ENCODE measurements at places on chromosomes 1 and 21.

DNA sequence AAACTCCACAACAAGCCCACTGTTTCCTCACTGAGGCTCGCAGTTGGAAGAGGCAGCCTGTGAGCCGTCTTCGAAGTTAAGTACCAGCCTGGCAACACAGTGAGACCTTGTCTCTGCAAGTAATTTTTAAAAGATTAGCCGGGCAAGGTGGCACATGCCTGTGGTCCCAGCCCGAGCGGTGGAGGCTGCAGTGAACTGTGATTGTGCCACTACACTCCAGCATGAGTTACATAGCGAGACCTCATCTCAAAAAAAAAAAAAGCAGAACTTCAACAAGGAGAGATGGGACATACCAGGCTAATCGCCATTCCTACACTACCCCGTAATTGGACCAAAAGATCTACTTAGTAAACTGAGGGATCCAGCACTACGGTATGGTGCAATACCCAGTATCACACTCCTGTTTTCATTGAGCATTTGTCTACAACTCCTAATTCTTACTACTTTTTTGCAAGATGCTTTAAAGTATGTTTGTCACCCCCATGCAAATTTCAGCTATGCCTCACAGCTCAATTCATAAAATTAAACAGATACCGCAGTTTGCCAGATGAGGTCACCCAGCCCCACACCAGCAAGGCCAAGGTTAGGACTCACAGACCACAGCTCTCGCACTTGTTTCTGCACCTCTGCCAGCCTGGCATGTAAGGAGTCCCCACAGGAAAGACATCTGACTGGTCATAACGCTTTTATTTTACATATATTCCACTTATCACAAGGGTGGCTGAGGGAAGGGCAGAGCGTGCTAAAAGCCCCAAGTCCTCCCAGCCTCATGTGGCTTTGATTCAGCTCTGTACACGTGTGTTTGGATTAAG, 21.0 kb downstream of the SDE2 start:
- DNase-seq, result no peak

DNA sequence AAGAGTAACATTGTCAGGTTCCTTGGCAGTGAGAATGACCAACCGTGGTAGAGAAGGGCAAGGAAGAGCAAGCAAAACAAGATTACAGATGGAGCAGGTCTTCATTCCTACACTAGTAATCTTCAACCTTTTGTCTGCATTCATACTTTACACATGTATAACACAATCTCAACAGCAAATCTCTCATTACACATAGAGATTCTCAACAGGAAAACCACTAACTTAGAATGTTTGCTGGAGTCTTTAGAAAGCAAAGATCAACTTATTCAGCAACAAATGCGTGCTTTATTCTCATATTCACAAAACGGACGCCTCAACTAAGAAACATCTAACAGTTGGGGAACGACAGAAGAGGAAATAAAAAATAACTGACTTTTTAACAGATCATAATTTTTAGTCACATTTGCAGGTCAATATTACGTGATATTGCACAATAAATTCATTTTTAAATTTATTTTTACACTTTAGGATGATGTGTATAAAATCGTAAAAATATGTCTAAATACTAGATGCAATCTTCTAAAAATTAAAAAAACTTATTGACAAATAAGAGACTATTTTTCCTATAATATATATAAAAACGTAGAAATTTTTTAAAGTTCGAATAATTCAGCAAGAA, 82.9 kb downstream of the ARID4B start:
- DNase-seq, result no peak

DNA sequence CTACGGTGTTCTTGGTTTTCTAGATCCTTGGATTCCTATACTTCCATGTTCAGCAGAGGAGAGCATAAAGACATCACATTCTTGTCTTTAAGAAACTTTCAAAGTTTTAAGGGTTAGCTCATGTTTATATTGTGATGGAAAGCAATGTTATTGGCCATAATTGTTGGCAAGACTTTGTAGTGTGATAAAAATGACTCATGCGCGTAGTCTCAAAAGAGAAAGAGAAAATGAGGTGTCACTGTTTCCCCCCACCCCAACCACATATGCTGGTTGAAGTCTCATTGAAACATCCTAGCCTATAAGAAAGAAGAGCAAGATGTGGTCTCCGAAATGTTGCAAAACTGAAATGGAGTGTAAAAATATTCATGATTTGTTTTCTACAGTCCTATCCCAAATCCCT, 348.8 kb downstream of the PTBP2 start:
- no peak for DNase-seq

- DNase-seq, result no peak
Measured at GRCh38 chr21:26444646-26445045, 128.4 kb downstream of the CYYR1 start.

DNA sequence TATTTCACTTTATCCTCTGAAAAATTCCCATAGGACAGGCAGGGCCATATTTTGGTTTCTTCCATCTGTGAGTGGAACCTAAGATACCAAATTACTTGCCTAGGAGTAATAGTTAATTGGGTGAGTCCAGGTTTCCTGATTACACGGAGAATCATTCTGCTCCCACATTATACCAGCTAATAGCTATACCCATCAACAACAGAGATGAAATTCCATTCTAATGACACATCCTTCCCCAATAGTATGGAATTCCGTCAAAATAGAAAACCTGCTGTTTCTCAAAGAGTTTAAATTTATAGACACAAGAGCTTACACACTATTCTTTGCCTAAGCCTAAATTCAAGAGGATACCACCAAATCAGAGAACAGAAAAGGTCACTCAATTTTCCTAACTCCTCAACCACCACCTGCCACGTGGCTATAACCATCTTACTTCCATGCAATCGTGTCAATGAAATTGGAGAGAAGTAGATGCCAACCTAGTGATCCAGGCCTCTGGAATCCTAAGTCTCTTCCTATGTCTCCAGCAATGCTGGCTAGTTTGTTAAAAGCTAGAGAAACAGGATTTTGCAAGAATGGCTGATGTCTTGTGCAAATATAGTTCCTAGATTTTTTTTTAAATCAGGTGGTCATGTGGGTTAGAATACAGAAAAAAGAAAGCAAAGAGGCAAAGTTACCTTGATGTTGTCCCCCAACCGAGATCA, 6.2 kb downstream of the PPT1 start:
- DNase-seq, result no peak

DNA sequence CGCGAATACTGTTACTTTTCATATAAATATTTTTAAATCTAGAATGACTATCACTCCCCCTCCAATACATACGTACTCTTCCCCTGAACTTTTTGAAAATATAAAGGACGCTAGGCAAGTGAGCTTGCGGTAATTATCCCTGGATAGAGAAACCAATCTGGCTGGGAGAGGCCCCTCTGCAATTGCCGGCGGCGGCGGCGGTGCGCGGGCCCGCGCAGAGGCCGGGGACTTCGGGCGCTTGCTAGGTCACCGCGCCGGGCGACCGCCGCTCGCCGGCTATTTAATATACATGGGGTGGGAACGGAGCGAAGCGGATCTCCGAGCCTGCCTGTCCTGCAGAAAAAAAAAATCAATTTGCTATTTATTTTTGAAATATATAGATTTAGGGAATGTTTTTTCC, 416.3 kb upstream of the ESRRG start:
- DNase-seq, result no peak

- no peak for DNase-seq
Measured at GRCh38 chr1:90012300-90012699, 17.4 kb downstream of the ZNF326 start.

DNA sequence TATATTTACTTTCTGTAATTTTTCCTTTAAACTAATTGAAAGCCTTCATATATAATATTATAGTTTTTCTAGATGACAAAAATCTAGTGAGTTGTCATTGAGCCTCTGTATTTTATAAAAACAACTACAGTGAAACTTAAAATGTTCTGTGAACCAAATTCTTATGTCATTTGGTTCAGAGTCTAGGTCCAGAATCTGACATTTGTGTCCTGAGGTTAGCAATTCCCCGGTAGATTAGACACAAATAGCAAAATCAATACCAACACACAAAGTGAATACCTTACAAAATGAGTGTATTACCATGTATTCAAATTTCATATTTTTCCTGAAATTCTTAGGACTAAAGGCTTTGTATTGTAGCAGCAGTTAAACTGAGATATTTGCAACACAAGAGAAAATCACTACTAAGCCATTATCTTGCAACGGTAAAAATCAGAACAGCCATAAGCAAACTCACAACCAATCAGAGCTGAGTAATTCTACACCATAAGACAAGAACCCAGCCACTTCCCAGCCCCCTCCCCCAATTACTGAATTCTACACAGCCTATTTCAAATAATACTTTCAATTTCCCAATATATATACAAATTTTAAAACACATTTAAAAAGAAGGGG, 573.5 kb downstream of the SMYD3 start:
- no peak for DNase-seq

- no peak for DNase-seq
Measured at GRCh38 chr1:234605983-234606783, 3.8 kb downstream of the IRF2BP2 start.

DNA sequence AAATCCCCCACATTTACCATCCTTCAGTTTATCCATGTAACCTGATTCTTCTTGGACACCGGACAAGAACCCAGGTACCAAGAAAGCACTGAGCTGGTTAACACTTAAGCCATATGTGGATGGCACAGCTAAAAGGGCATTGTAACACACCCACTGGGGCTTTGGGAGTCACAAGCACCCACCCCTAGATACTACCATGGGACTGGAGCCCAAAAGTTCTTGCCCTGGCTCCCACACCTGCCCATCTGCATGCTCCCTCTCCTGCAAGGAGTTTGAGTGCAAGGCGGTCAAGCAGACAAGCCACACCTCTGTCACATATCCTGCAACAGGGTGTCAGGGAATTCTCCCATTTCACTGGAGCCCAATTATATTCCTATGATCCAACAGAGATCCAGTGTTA, 270.1 kb downstream of the USH2A start:
- no peak for DNase-seq

DNA sequence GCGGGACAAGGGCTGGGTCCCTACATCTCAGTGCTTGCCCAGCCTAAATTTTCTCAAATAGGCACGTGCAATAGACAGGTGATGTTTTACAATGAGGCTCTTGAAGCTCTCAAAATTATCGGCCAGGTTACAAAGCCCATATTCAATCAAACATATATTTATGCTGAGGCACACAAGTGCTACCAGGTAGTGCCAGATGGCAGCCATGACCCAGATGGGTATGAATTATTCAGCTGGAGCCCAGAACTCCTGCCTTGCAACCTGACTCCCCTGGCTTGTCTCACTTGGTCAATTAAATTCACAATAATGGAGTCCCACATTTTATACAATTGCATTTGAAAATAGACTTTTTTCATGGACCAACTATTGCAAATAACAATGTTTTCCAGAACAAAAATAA, 12.3 kb upstream of the ADAM30 start:
- peak; percentile 3 for DNase-seq

GRCh38 chr1:10556430-10557005, 81.8 kb downstream of the PEX14 start:
- no peak for DNase-seq

GRCh38 chr1:236433819-236434315, 39.8 kb downstream of the EDARADD start:
- no peak for DNase-seq

DNA sequence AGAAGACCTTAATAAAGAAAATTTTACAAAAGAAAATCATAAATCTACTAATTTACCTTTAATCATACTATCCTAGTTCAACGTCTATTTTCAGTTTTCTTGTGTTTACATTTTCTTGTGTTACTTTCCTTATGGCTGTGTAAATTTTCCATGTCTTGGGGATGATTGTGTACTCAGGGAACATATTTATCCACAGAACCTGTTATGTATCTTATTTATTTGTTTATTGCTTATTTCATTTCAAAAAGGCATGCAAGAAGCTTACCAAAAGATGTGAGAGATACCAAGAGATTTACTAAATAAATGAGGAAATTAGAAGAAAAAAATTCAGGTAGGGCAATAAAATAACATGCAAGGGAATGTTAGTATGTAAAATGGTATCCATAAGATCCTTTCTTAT, 22.8 kb downstream of the PBX1 start:
- no peak for DNase-seq

DNA sequence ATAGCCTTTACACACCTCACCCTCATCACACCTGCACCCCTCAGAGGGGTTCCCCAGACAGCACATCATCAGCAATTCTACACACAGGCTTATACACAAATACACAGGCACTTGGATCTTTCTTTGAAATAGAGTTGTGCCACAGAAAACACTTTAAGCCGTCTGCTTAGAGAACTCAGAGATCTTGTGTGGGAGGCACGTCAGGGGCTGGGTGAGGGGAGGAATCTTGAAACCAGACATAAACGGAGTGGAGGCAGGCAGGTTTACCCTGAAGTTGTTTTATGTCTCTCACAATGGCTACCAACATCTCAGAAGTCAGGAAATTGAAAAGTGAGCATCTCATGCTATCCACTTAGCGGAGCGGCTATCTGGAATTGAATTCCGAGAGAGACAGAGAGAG, 151.9 kb upstream of the GJB5 start:
- no peak for DNase-seq

DNA sequence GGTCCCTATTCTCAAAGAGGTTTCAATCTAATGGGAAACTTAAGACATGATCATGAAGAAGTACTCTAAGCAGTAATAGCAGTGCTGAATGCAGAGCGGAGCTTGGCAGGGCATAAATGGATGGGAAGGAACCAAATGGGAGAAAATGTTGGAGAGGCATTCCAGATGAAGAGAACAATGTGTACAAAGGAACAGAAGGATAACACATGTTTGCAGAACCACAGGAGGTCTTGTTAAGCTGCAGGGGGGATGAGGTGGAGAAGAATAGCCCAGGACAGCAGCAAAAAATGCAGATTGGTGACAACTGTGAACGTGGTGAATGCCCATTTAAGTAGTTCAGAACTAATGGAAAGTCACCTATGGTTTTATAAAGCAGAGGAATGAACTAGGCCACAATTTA, 99.1 kb downstream of the ASTN1 start:
- no peak for DNase-seq

- no peak for DNase-seq
Measured at GRCh38 chr21:42156690-42157605, 62.0 kb upstream of the ABCG1 start.

DNA sequence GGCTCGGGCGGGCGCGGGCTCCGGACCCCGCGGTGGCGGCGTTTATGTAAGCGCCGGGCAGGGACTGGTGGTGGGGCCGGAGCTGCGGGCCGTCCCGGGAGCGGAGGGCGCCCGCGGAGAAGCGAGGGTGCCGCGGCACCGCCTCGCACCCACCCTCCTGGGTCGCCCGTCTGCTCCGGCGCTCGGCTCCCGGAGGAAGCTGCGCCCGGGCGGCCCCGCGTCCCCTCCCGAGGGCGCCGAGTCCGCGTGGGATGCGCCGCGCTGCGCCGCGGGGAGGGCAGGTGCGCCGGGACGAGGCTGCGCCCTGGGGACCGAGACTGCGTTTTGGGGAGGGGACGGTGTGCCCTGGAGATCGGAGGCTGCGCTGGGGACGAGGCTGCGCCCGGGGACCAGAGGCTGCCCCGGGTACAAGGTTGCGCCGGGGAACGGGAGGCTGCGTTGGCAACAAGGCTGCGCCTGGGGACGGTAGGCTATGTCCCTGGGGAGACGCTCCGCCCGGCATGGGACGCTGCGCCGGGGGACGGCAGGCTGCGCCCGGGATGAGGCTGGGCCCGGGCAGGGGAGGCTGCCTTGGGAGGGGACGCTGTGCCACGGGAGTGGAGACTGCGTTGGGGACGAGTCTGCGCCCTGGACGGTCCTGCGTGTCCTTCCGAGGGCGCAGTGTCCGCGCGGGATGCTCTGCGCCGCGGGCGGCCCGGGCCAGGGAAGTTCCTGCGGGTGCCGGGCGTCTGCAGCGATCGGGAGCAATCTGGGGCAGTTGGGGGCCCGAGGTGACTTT, 627 bp downstream of the ADARB1 start:
- no peak for DNase-seq

GRCh38 chr1:37498872-37499617, 15.5 kb downstream of the MEAF6 start:
- DNase-seq, result peak; percentile 60
